Left renal pelvis (tissue), 4 donors: ENCODE measurements at places on chromosomes 3 and 15. TPM values are rescaled to one million over a fixed set of nuclear protein-coding genes. Genes with fewer than 3 reads are reported as not detected.

The CLDN1 gene
- 36.3 TPM for polyA plus RNA-seq

- no peak for DNase-seq
These were observed 14.1 kb upstream of the TMEM115 start for GRCh38 chr3:50373146-50374051.

- DNase-seq = no peak
These were observed 88.9 kb downstream of the TNIK start for GRCh38 chr3:171371354-171371753.

DNA sequence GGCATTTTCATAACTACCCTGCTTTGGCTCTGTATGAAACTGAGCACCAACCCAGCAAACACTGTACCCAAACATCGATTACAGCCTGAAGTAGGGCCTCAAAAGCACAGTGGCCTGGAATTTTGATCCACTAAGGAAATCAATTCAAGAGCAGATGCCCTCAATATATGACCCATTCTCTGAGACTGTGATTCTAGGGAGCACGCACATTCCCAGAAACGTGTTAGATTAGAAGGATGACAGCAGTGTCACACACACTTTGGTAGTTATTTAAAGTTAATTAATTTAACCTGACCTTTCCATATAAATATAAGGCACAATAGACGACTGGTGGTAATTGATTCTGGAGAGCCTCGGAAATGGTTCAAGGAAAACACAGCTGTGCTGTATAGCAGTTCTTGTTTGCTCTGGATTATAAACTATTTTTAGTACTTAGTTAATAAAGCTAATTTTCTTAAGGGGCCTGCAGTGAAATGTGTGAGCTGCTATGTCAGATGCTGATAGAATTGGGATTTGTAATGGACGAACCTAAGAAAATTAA is 126.3 kb upstream of the ZNF385D start:
- DNase-seq = no peak

DNA sequence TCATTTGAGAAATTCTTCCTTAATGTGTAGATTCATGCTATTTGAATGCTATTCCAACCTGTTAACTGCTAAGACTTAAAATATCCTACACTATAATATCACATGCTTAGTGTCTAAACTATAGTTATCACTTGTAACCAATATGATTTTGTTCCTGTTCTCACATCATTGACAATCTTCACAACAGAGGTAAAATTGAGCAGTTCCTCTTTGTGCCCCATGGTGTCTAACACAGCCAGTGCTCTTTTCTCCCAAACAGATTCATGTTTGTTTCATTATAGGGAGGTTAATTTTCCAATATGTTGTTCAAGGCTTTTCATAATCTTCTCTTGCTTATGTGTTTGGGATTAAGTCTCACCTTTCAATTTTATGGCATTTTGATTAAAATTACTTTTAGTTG is 591.1 kb downstream of the ZPLD1 start:
- DNase-seq = no peak
